ELF-1 (cell line): ENCODE measurements at places on chromosomes 1 and 21.

GRCh38 chr1:54792686-54793282, 8.3 kb downstream of the TTC22 start:
- DNase-seq = no peak

GRCh38 chr1:172917972-172918371, 132.8 kb downstream of the TNFSF18 start:
- DNase-seq = no peak

GRCh38 chr1:218347723-218348627, 2.8 kb downstream of the TGFB2 start:
- DNase-seq = no peak

GRCh38 chr1:151578941-151579340, 32.9 kb upstream of the SNX27 start:
- DNase-seq = no peak

DNA sequence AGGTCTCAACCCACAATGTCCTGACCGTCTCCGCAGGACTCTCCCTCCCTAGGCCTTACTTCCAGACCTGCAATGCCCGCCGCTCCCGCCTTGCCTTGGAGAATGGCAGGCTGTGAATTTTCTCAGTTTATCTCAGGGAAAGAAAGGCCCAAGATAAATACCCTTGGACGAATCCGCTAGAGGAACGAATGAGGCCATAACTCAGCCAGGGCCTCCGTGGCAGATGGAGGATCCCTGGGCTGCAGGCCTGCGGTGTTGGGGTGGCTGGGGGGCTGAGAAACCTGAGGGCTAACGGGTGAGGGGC, 29.9 kb upstream of the DISP3 start:
- no peak for DNase-seq

GRCh38 chr1:18934205-18935000, 22.1 kb downstream of the IFFO2 start:
- DNase-seq = no peak

- DNase-seq = no peak
Observed at GRCh38 chr1:53737648-53738204, 1.2 kb downstream of the GLIS1 start.

GRCh38 chr1:236159704-236160539, 17.6 kb downstream of the GPR137B start:
- DNase-seq = no peak

GRCh38 chr1:10419351-10419750, 10.9 kb upstream of the CENPS start:
- DNase-seq = no peak

GRCh38 chr1:29762635-29763034, 526.3 kb downstream of the PTPRU start:
- DNase-seq = no peak

- peak; percentile 13 for DNase-seq
Observed at GRCh38 chr21:32918478-32919120, 107.1 kb upstream of the OLIG2 start.

DNA sequence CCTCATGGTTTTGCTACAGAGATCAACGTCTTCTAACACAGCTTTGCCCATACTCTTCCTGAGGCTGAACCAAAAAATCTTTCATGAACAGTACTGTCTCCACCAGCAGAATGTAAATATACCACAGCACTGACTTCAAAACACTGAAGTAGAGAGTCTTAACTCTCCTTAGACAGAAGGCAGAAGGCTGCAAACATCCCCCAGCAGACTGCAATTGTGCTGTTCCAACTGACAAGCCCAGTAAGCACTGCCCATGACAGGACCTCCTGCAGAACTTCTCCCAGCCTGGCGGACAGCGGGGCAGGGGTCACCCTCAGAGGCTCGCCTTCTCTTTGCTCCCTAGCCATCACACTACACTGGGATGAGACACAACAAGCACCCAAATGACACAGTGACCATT, 218.7 kb downstream of the RERE start:
- no peak for DNase-seq

- peak; percentile 87 for DNase-seq
Observed at GRCh38 chr1:26889551-26890466, at the start of gene GPN2. TSS of gene GPN2 (minus strand) at chr1:26890283. CDS start at chr1:26890096, 187 bp downstream.

DNA sequence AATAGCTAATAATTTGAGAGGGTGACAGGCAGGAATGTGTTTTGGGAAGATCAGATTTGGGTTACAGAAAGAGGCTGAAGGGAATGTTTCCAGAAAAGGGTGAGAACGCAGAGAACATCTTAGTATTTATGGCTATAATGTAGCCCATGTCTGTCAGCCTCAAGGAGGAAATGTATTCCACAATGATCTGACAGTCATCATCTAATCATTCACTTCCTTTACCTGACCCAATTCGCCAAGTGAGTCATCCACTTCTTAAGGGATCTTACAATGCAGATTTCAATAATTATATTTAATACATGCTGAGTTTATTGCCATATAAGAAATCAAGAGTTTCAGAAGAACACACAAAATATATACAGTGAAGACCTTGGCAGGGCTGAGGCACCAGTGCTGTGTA, 10.8 kb downstream of the TRIM45 start:
- DNase-seq = no peak

- peak; percentile 86 for DNase-seq
Observed at GRCh38 chr1:10890491-10891071, 94.1 kb upstream of the CASZ1 start.

DNA sequence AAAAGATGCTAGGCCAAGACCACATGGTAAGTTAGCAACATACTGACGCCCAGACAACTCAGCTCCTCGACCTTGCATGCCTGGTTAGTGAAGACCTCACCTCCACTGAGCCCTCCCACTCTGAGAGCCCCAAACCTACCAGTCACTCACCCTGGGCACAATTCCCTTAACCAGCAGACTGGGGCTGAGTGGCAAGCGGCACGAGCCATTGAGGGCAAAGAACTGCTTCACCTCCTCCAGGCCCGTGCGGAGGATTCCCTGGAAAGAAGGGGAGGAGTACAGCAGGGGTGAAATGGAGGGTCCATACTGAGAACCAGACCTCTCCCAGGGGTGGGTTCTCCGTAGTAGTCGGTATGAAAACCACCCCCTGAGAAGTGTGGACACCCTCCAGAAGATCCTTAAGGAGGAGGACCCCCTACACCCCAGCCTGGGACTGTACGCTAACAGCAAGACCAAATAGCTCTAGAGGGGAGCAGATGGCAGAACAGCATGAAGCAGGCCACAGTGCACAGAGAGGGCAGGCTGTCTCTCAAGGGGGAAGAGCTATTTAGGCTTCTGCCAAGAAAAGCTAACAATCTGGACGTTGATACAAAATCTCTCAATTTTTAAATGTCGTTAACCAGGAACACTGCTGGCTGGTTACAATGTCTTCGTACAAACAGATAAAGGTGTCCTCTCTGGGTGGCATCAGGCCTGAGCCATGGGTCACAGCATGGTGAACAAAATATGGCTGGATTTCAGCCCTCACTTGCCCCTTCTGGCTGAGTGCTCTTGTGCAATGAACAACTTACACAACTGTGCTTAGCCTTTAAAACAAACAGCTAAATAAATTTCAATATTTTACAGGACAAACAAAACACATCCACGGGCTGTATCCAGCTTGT, 31.0 kb upstream of the PPP1R15B start:
- DNase-seq = no peak

GRCh38 chr1:173190101-173190936, 16.8 kb downstream of the TNFSF4 start:
- no peak for DNase-seq

- DNase-seq = peak; percentile 66
Observed at GRCh38 chr1:92485381-92486250, 1.1 kb downstream of the GFI1 start.

DNA sequence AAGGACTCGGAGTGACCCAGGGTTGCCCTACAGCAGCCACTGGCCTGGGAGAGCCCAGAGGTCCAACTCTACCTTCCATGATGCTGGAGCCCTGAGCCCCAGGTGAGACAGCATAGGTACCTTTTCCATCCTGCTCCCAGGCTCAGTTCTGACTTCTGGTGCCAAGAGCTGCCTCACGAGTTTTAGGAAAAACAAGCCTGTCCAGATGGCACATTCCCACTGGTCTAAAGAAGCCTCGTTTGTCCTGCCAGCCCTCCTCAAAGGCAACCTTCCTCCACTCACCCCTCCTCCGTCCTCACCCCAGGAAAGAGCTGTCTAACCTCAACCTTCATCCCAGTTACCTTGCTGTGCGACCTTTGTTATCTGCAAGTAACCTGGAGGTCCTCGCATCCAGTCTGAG, 53.5 kb upstream of the PRELP start:
- no peak for DNase-seq

DNA sequence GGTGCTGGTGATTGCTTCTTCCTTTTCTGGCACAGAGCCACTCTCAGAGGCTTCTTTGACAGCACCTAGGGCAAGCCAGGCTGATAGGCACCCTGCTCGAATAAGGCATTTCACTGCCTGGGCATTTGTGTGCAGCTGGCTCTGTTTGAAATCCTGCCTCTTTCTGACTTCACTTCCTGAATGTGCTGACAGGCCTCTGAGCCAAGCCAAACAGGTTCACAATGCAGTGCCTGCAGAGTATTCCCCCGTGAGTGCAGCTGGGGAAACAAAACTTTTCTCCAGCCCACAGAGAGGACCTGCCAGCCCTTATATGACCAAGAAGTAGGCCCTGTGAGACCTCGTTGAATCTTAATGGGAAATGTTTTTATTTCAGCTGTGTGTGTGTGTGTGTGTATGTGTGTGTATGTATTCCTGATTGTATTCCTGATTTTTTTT, 10.4 kb downstream of the JUN start:
- DNase-seq = peak; percentile 15

DNA sequence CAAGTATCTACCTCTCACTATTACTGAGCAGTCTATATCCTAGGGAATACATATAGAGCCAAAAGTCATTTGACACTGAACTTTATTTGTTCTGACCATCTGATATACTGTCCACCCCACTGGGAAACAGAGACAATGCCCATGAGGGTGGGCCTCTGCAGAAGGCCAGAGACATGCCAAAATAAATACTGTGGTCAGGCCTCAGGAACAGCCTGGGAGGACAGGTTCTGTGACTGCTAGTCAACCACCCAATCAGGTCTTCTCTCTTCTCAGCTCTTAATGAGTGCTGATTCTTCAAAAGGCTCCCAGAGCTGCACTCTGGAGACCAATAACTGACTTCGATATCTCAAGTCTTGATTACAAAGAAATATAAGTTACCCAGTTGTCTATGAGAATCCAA, 5.5 kb upstream of the ANKRD35 start:
- DNase-seq = no peak

DNA sequence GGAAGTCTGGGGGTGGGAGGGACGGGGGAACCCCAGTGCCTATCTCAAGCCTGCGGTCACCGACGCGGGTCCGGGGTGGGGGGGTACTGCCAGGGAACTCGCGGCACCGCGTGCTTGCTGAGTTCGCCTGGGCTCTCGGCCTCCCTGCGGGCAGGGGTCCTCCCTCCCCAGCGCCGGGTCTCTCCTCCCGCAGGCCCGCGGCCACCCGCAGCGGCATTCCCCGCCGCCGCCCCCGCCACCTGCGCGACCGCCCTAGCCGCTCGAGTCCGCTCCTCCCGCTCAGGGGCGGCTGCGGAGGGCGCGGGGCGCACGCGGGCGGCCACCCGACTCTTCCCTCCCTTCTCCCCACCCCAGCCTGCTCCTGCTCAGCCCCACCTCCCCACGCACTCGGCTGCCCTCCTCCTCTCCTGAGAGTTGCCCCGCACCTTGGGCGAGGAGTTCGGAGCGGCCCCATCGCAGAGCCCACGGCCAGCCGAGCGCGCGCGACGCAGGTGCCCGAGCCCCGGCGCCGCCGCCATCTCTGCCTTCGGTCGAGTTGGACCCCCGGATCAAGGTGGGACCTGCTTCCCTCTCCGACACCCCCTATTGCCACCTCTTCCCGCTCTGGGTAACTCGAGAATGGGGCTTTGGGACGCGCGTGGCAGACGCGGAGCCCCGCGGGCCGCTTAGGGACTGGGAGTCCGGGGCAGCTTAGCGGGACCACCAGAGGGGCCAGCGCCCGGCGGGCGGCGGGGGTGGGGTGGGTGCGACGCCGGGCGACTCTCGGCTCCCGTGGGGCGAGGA, 105.0 kb downstream of the LEPR start:
- DNase-seq = peak; percentile 9

GRCh38 chr1:183830389-183830788, 25.5 kb downstream of the RGL1 start:
- no peak for DNase-seq

- peak; percentile 11 for DNase-seq
Observed at GRCh38 chr1:152461544-152461943, 47.5 kb upstream of the CRNN start.

GRCh38 chr1:109763646-109764415, at the start of gene EPS8L3:
TSS of gene EPS8L3 (minus strand) at chr1:109763923. CDS start at chr1:109761749, 2,174 bp downstream.
- no peak for DNase-seq

DNA sequence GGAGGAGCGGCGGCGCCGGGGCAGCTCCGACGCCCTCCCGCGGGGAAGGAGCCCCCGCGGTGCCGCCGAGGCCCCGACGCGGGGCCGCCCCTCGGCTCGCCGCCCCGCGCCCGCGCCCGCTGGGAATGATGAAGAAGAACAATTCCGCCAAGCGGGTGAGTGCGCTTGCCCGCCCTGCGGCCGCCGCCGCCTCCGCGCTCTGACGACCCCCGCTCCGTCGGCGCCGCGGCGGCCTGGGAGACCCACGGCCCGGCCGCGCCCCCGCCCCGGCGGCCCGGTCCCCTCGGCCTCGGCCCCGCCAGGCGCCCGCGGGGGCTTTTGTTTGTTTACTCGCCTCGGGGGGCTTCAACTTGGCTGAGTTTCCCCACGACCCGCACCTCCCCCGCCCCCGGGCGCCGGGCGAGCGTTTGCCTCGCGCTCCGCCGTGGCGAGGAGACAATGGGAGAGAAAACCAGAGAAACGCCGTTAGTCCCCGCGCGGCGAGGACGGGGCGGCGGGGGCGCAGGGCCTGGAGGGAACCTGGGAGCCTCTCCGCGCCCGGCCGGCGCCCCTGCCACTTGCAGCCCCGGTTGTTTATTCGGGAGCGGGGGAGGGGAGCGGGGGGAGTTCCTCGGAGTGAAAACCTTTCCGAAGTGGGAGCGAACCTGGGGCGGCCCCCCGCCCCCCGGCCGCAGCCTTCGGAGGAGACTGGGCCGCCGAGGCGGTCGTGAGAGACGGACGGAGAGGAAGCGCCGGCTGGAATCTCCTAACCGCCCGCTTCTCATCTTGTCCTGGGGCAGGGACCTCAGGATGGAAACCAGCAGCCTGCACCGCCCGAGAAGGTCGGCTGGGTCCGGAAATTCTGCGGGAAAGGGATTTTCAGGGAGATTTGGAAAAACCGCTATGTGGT, 661 bp downstream of the PLEKHO1 start:
- DNase-seq = peak; percentile 49

- peak; percentile 39 for DNase-seq
Observed at GRCh38 chr1:21184276-21184675, 7.6 kb upstream of the EIF4G3 start.

- no peak for DNase-seq
Observed at GRCh38 chr1:179251675-179252074, 22.2 kb upstream of the ABL2 start.
